ENCODE measurements at places on chromosomes 5 and 9.

DNA sequence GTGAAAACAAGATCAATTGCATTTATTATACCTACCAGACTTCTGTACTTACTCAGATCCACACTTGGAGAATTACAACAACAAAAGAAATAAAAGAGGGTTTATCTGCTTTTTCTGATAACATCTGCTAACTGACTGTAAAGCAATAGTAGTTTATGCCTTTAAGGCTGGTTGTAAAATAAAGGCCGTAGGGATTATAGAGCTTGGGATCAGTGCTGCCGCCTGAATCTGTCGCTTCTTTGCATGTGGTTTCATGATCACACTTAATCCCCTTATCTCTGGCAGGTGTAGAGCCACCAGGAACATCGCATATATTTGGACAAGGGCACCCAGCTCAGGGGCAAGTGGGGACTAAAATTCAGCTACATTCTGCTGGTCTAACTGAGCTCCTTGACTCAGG, 146.7 kb downstream of the CCDC192 start:
- DNase-seq = no peak

DNA sequence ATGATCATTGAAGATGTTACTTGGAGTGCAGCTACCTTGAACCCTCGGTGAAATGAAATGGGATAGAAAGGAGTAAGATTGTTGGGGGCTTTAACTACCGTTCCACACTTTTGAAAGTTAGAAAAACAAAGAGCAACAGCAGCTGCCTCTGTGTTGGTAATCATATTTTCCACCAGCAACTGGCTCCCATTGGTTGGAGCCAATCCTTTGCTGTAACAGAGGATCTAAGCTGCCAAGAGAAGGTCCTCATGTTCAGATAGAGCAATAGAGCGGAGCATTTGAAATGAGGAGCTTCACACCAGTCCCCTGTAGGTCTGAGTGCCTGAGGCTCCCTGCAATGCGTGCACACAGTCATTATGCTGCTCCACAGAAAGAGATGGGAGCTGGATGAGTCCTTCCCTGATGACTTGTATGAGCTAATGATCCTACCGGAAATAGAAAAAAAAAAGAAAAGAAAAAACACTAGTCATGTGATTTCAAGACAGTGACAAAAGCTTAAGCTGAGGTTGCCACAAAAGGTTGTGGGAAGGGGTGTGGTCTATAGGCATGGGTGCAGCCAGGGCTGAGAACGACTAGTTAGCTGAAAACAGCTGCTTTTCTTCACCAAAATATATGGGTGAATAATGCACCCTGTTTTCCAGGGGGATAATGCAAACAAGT, 300.7 kb downstream of the MLLT3 start:
- DNase-seq = peak; percentile 90

DNA sequence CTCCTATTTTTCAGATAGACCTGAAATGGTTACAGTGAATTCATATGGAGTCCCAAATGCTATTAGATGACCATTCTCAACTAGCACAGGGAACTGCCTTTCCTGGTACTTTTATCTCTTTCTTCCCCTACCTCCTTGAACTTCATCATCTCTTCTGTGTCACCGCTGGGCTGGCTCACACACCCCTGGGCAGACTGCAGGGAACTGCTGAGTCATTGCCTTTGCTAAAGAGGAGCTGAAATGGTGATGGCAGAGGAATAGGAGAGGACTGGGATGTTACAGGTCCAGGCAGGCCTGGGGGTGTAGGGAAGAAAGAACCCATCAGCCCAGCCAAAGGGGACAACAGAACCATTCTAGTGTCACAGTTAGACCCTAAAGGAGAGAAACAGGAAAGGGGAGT, 322.3 kb downstream of the ASTN2 start:
- no peak for DNase-seq

GRCh38 chr5:88503406-88503805, 234.8 kb upstream of the TMEM161B start:
- DNase-seq = no peak

DNA sequence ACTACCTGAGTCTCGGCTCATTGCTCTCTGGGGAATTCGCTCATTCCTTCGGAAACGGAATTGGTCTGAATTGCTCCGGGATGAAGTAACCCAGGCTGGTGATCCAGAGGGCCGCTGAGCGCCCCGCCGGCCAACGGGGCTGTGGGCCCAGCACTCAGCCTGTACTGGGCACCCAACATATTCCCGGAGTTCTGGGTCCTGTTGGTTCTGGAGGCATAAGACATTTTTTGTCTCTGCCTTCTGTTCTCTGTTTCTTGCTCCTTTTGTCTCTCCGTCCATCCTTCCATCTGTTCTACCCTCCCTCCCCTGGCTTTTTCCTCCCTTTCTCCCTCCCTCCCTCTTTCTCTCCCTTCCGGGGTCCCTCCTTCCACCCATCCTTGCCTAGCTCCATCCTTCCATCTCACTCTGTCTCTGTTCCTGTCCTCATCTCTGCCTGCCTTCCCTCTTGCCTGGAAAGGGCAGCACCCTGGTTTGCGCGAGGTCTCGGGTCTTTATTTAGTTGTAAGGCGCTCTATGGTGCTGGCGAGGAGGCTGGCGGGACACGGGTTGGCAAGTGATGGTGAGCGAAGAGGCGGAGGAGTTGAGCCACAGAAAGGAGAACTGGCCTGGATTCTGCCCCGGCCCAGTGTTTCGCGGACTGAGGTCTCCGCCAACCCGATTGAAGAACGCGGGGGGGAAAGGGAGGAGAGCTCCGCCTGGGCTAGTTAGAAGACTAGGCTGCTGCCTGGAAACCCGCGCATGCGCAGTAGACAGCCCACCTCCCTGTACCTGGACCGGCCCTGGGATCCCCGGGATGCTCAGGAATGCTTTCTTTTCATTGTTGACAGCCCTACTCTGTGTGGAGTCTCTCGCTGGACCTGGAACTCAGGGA, 1468.0 kb downstream of the FOXD4L5 start:
- DNase-seq = peak; percentile 62

DNA sequence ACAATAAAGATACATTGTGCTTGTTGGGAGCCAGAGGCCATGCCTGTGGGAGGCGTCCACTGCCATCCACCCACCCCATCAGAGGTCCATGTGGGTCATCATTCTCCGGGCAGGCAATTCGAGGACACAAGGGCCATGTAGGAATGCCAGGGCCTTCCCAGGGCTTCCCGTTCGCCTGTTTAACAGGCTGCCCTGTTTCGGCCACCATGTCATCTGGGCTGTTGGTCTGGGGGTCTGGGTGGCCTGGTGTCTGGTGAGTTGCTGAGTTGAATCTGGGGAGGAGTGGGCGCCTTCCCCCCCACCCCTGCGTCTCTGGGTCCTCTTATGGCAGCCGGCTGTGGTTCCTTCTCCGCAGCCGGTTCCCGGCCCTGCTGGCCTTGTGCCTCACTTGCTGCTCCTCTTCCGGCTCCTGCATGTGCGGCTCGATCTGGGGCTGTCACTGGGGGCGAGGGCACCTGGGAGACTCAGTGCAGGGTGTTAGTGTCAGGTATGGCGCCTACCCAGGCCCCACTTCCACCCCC, 117.4 kb downstream of the WNK2 start:
- no peak for DNase-seq

GRCh38 chr5:14110680-14111079, 32.5 kb upstream of the TRIO start:
- no peak for DNase-seq

DNA sequence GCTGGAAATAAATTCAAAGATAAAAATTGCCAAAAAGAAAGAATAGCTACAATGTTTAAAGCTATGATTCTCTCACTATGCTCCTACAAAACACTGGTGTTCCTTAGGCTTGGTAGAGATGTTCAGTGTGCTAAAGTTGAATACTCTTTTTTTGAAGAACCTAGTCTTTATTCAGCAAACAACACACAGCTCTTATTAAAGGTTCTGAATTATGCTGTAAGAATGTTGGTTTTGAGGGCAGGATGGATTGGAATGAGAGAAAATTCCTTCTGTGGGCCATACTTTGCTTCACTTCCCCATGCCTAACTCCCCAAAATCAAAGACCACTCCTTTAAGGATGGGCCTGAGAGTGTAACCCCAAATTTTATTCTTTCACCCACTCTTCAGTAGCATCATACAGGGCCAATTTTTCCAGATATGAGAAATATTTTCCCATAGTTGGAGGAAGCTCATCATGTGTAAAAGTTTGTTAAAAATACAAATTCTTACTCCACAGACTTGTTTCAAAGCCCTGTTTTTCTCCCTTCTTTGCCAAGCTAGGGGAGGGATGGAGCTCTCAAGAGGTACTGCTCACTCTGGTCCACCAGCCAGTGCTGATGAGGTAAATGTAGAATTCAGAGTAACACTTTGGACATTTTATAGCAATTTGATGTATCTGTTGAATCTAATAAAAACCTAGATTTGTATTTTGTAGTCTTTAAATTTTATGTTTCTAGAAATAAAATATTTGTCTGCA, 99.3 kb downstream of the GDNF start:
- no peak for DNase-seq

DNA sequence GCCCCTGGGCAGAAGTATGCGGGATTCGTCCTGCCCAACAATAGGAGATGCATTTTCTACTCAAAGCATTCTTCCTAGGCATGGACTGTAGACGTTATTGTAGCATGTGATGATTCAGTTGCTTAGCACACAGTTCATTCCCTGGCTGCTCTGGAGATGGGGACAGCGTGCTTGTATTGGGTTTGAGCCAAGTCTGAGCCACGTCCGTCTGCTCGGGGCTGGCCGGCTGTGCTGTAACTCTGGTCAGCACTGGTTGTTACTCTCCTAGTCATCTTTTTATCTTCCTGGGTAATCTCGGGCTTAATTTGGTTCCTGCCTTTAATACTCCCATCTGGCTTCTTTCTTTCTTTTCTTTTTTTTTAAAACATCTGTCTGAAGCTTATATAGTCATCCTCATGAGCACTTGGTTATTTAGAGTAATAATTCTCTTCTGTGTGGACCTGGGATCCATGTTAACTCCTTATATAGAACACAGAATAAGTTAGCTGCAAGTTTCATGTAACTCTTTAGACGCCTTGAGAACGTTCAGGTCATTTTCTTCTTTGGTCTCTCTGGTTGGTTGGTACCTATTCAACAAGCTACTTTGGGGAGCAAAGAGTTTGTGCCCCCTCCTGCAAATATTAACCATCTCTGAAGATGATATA, 118.8 kb upstream of the RPS23 start:
- DNase-seq = no peak

DNA sequence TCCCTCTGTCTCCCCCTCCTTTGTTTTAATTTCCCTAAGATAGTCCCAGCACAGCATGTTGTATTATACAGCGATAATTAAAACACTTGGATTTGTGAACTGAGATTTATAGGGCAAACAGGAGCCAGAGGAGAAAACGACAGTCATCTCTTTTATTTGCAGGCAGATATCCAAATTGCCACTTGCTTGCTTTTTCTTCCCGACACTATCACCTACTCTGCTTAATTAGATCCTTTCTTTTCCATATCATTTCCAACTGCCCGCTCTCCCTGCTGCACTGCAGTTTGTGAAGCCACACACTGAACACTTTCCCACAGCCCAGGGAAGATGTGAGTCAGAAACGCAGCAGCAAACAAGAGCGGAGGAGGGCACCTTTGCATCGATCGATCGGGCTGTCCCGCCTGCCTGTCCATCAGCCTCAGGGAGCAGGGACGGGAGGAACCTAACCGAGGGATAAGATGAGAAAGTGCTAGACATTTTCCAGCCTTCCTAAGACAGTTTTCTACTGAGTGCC, 35.8 kb upstream of the SPRY4 start:
- DNase-seq = no peak

- DNase-seq = no peak
These were observed 248.2 kb downstream of the TRIM32 start for GRCh38 chr9:116935149-116935897.

GRCh38 chr5:150645070-150645700, 4.7 kb downstream of the SYNPO start:
- no peak for DNase-seq

GRCh38 chr5:136082390-136083193, 50.1 kb upstream of the SMAD5 start:
- peak; percentile 36 for DNase-seq

DNA sequence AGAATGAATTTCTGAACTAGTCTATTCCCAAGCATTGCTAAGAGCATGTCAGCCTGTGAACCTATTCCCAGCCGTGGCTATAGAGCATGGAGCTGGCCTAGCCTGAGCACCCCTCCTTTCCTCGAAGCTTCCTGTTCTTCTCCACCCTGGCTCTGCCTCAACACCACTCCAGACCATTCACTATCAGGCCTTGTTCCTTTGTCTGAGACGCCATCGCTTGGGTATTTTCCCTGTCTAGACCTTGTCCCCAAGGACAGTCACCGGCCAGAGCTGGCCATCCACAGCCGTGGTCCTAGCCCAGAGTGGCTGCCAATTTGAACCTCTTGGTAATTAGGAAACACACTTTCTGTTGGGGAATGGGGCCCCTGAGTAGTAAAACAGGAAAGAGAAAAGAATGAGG, 105.8 kb downstream of the LIFR start:
- DNase-seq = no peak

GRCh38 chr9:28502741-28503140, 929.5 kb upstream of the C9orf72 start:
- DNase-seq = no peak

DNA sequence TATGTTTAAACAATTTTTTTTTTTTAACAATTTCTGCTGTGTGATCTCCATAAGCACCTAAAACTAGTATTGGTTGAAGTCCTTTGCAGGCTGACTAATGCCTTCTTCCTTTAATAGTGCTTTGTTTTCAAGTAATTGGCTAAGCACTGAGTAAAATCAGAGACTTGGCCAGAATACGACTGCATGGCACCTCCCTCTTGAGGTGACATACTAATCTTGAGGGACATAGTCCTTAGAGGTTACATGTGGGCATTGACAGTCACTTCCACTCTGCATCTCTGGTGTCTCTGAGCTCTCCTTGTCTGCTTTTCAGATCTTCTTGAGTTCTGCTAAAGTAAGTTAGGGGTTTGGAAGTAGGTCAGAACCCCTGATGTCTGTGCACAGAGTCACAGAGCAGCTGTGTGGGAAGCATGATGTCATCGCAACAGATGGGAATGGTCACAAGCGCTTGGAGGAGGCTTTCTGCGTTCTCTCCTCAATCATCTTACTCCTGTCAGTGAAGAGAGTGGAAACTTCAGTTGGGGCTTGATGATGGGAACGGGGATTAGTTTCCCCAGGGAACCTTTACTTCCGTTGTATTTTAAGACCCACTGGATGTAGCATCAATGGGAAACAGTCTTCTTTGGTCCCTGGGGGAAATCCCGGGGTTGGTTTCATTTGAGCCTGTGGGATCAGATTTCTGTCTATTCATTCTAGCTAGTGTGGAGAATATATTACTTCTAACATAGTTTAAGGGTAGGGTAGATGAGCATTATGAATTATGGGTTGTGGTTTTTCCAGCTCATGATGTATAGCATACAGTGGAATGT, 136.9 kb downstream of the ARHGAP26 start:
- DNase-seq = no peak

DNA sequence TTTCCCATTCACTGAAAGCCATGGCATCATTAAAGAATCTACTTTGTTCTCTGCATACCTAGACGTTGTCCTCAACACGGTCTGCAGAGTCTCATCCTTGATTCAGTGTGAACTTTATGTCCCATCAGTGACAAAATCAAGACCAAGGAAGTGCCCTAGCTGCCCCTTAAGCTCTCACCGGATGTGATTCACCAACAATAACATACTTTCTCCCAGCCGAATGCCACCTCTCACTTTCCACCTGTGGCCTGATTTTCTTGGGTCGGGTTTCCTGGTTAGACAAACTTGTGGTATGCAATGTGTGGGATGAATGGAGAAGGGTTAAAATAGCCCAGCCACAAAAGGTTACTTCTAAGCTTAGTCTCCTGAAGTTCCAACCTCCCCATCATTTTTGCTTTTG, 145.3 kb upstream of the PAPPA start:
- no peak for DNase-seq

Data from T-helper 1 cell (primary cell).